ENCODE measurements at places on chromosomes 16 and 17.

DNA sequence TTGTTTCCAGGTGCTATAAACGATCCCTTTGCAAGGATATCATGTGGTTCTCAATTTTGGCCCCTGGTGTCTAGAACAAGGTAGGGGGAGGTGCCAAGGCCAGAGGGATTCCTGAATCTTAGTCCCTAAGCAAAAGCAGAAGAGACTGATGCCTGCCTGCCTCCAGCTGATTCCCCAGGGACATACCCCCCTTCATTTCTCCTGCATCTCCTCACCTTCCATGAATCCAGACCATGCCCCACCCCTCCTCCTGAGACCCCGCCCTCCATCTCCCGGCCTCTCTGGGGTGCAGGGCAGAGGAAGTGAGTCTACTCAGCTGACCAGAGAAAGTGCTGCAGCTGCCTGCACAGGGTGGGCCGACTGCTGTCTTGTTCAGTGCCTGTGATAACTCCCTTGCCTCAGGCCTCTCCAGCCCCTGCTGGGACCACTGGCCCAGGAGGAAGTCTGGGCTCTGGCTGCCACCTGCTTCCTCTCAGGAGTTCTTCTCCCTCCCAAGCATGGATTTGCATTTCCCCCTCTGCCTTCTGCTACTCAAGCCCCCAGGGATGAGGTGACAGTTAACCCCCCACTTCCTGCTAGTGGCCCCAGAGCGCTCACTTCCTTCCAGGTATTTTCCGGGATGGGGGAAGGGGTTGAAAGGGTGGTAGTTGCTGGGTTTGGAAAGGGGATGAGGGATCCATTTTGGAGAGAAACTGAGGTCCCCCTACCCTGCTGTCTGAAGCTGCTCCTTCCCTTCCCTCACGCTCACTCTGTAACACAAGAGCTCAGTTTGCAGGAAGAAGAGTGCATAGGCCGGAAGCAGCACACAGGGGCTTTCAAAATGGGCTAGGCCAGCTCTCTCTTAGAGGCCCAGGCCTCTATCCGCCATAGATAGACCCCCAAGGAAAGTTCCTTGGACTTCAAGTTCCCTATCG is 10.5 kb upstream of the TSPOAP1 start:
- DNase-seq, result no peak

GRCh38 chr17:40450175-40450574 is 6.9 kb downstream of the IGFBP4 start:
- DNase-seq, result no peak

- DNase-seq, result no peak
Observed at GRCh38 chr17:74351552-74352210, 10.0 kb downstream of the BTBD17 start.

DNA sequence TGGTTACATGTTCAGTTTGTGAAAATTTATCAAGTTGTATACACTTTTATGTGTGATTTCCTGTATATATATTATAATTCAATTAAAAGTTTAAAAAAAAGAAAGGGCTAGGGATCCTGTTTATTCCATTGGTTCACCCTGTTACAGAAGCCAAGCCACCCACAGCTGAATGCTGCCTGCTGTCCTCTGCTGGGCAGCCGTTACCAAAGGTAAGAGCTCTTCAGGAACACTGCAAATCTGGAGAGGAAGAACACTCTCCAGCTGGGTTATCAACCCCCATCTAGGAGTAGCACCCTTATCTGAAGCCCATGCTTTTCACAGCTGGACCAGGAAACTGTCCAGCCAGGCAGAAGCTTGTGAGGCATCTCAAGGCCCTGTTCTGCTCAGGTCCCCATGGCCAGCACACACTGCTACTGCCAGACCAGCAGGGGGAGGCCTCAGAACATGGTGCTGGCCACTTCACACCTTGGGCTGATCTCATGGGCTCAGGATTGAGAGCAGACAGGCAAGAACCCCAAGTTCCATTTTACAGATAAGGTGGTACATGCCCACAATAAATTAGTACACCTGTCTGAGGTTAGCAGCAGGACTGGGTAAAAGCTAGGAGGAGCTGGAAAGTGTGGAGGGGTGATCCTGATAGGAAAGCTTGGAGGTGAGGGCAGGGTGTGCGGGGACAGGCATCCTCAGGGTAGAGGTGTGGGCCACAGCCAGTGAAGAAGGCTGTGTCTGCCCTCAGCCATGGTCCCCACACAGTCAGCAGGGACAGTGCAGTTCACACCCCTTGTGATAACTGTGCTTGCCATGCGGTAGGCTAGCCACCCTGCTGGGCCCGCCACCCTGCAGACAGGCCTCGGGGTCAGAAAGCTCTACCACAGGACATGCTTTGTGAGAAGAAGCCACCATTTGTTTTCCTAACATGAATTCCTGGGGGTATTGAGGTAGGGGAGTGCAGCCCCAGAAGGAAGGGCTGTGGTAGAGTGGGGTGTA is 54.3 kb upstream of the SREBF1 start:
- no peak for DNase-seq

DNA sequence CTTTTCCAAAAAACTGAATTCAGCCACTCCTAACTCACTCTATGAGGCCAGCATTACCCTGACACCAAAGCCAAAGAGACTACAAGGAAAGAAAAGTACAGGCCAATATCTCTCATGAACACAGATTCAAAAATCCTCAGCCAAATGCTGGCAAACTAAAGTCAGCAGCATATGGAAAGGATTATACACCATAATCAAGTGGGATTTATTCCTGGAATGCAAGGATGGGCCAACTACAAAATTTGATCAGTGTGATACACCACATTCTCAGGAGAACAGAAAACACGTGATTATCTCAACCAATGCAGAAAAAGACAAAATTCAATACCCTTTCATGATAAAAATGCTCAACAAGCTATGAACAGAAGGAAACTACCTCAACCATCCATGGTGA is 7.7 kb upstream of the AATK start:
- DNase-seq, result no peak

DNA sequence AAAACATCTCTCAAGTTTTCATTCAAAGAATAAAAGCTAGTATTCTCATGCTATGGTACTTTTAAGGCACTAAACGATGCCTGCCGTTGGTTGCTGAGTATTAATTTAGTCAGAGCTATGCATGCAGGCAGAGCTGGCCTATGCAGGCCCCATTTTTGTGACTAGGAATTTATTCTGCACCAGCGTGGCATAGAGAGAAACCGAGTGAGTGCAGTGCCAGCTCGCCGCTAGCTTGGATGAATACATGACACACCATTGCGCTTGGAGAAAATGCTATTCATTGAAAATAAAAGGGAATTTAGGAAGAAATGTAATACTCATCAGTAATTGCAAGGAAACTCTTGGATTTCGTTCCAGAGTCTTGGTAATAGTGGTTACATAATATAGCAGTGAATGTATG is 231.6 kb upstream of the RBFOX1 start:
- no peak for DNase-seq

All from stimulated activated CD8-positive, alpha-beta memory T cell treated with anti-CD3 and anti-CD28 coated beads, Interleukin-4, amount 100 ng/mL, for 4 hours (primary cell).